ENCODE measurements at places on chromosomes 16 and 17.

GRCh38 chr17:2386400-2387085, 14.3 kb downstream of the MNT start:
- DNase-seq = no peak

- no peak for DNase-seq
Observed at GRCh38 chr17:13592427-13592826, 9.3 kb downstream of the HS3ST3A1 start.

GRCh38 chr17:48878920-48879898, 13.4 kb upstream of the ATP5MC1 start:
- DNase-seq = peak; percentile 82

- peak; percentile 45 for DNase-seq
Observed at GRCh38 chr16:61887903-61888302, 148.3 kb downstream of the CDH8 start.

DNA sequence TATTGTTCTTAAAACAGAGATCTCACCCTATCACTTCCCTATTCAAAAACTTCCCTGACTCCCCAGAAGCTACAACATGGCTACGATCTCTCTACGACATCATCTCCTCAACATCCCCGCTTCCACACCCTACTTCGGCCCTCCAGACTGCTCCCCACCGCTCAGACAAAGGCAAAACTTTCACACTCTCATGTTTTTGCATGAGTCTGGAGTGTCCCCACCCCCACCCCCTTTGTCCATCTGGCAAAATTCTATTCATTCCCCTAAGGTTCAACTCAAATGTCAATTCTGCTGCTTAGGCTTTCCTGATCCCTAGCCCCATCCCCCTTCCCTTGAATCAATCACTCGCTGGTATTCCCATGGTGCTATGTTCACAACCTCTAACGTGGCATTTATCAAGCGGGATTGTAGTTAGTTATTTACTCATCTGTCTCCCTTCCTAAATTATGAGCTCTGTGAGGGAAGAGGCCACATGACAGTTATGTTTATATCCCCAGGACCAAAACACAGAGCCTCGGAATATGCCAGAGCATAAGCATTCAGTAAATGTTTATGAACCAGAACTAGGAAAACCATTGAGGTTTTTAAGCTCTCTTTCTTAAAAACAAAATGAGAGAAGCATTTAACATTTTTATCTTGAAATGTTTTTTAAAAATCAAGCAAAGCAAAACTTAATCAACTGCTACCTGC, 55.9 kb downstream of the STX8 start:
- DNase-seq = no peak

GRCh38 chr17:40317345-40317873, 8.4 kb downstream of the RARA start:
- DNase-seq = peak; percentile 72

GRCh38 chr16:78878570-78878969, 722.0 kb downstream of the MAF start:
- no peak for DNase-seq

DNA sequence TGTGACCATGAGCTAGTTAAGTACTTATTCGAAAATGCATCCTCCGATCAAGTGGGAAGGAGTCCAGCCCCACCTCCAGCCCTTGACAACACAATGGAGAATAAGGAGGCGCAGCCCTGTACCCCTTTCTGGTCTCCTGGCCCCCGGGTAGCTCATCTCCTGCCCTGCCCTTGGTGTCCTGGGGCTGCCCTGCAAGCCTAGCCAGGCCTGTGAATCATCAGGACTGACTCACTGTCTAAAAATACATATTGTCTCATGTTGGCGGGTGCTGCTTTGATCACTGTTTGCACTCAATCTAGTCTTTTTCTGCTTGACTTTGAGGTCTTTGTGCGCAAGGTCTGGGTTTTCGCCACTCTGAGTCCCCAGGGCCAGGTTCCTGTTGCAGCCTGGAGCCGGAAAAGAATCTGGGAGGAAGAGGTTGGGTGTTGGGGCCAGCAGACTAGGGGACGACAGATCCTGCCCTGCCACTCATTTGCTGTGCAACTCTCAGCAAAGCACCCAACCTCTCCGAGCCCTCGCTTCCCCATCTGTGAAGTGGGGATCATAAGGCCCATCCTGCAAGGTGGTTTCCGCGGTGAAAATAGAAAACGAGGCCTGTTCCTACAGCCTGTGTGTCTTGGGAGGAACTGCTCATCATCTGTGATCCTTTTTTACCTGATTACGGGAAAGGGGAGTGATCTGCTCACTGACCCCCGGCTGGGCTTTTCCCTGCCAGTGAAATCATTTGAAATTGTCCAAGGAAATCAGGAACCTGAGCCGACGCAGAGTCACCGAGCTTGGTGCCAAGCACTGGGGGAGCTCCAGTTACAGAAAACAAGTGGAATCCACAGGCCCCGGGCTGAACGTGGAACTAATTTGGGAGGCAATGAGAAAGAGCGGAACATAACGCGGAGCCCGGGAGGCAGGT, 230.4 kb downstream of the PARN start:
- DNase-seq = peak; percentile 74

DNA sequence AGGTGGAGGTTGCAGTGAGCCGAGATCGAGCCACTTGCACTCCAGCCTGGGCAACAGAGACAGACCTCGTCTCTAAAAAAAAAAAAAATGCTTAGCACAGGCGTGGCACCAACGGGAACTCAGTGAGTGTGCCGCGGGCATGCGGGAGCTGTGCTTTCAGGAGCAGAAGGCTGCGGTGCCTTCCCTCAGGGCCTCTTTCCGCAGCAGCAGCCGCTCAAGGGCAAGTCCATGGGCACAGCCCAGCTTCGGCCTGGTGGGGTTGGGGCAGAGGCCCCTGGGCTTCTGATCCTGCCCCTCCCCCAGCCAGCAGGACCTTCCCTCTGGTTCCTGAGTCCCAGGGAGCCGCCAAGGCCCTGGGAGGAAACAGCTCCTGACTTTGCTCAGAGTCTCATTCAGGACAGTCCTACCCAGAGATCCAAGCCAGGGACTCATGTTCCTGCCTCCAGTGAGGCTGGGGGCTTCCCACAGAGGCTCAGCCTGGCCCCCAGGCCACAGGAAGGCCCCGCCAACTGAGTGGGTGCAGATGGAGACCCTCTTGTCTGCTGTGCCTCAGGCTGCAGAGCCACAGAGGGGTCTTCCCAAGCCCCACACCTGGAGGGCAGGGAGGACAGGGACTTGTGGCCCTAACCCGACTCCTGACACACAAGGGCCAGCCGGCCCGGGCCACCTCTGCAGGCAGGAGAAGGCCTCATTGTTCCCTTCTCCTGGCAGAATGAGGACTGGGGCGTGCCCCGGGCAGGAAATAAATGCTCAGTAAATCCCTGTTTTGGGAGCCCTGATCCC, 3.3 kb upstream of the ZG16B start:
- no peak for DNase-seq

GRCh38 chr17:28643983-28644786, 773 bp downstream of the BLTP2 start:
- peak; percentile 74 for DNase-seq

DNA sequence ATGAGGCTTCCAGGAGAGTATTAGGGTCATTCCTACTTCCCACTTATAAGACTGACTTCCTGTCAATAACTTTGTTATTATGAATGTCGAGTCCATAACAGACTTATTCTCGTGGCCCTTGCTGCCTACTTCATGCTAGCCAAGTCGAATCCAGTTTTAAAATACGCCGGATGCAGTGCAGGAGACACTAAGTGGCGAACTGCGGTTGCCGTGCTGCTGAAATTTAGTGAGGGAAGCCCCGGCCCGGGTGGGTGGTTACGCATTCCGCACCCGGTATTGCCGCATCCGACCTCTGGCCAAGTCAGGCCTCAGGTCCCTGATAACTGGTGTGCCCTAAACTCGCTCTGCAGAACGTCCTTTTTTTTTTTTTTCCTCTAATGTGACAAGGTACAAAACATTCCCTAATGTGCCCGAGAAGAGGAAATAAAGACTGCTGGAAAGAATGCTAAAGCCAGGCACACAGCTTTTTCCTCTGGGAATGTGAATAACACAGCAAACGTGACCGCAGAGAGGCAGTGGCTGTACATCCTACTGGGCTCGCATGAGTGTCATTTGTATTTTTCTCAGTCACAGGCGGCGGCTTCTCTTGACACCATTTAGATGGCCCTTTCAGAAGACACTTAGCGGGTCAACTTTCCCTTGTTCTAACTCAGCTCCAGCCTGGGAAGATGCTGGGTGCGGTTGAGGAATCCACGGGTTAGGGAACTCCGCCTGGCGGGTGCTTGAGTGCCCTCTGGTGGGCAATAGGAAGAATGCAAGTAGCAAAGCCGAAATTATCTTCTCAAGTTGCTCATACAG, 7.1 kb upstream of the AKTIP start:
- peak; percentile 77 for DNase-seq

DNA sequence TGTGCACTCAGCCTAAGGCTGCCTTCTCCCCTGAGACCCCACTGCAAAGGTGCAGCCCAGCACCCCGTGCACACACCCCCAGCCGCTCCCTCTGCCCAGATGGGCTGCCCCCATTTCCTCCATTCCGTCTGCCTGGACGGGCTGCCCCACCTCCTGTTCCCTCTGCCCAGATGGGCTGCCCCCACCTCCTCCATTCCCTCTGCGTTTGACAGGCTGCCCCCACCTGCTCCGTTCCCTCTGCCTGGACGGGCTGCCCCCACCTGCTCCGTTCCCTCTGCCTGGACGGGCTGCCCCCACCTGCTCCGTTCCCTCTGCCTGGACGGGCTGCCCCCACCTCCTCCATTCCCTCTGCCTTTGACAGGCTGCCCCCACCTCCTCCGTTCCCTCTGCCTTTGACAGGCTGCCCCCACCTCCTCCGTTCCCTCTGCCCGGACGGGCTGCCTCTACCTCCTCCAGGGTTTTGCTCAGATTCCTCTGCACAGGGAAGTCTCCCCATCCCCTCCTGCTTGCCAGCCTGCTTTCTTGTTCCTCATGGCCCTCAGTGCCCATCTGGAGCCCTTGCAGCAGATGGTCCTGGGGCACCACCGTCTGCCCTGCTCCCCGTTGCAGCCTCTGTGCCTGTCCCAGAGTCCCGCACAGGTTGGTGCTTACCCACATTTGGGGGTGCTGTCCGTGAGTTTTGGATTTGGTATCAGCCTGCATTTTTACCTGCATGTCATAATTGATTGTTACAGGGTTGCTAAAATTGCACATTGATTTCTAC, 23.4 kb upstream of the IL17C start:
- DNase-seq = no peak

DNA sequence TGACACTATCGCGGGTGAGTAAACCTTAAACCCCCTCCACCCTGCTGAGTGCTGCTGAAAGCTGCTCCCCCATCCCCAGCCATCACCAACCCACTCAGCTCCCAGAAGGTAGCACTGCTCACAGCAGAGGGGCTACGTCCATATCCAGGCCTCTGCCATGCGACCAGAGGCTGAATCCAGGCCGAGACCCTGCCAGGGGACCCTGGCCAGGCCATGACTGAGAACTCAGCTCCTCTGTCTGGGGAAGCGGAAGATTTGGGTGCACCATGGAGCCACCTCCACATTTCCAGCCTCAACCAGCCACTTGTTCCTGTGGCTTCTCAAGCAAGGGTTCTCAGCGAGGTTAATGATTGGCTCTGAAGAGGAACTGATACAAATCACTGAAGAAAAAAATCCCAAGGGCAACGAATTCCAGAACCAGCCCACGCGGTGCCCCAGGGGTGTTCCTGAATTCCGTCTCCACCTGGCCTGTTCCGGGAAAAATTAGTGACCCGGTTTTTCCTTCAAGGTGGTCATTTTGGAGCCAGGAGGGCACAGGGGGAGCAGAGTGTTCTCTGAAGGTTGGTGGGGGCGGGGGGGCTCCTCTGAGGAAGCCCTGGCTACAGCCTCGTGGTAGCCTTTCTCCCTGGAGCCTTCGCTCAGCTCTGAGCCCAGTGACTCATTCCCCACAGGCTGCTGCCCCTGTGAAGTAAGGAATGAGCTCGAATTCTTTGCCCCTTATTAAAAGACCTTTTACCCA, 9.3 kb upstream of the SLC16A5 start:
- peak; percentile 93 for DNase-seq

GRCh38 chr16:11053916-11054460, 109.6 kb downstream of the CLEC16A start:
- no peak for DNase-seq

DNA sequence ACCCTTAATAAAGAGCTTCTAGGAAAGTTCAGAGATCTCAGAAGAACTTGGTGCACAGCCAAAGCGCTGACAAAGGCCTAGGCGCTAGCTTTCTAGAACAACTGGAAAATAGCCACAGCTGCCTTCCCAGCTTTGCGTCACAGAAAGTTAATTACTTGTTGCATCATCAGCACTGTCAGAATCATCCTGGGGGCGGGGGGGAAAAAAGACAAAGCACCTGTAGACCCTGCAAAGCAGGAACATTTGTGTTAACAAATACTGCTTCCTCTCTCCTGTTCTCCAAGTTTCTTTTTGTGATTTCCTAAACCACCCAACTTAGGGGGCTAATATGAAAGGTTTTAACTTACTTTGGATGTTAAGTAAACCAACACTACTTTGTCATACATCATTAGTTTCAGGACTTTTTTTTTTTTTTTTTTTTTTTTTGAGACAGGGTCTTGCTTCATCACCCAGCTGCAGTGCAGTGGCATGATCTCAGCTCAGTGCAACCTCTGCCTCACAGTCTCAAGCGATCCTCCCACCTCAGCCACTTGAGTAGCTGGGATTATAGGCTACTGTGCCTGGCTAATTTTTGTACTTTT, 4.8 kb upstream of the AARSD1 start:
- no peak for DNase-seq

DNA sequence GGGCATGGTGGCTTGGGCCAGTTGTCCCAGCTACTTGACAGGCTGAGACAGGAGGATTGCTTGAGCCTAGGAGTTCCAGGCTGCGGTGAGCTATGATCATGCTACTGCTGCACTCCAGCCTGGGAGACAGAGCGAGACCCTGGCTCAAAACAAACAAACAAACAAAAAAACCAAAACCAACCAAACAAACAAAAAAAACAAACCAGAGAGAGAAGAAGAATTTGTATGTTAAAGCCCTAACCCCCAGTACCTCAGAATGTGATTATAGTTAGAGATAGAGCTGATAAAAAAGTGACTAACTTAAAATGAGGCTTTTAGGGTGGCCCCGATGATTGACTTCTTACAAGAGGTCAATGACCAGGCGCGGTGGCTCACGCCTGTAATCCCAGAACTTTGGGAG, 1.7 kb upstream of the MMP25 start:
- DNase-seq = no peak

DNA sequence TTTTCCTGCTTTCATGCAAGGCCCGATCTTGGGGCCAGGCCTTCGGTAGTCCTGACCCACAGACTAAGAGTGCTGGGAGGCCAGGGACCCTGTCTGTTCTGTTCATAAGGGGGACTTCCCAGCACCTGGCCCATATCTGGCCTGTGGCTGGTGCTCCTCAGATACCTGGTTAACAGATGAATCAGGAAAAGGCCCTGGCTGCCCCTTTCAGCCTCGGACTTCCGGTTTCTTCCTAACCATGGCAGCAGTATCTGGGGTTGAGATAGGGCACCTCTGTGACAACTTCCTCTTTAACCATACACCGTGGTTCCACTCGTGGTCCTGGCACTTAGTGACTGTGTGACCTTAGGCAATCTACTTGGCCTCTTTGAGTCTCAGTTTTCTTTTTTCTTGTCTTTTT, 18.4 kb downstream of the PLCG2 start:
- DNase-seq = no peak

DNA sequence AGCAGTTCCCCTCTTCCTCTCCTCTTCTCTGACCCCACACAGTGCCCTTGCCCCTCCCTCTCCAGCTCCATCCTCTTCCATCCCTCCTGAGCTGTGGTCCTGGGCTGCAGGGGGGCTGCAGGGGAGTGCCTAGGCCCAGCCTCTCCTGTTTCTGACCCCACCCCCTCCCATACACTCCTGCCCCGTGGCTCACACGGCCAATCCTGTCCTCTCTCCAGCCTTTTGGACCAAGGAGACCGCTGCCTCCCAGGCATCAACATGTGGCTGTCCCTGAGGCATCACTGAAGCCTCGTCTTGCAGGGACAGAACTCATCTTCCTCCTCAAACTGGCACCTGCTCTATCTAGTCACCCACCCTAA, 6.7 kb downstream of the CLUH start:
- DNase-seq = no peak

GRCh38 chr16:49857423-49858181, 1.7 kb upstream of the ZNF423 start:
- DNase-seq = peak; percentile 85
